Fibroblast of skin of scalp (primary cell): ENCODE measurements at places on chromosomes 3 and 15.

- DNase-seq, result peak; percentile 1
Observed at GRCh38 chr3:109050591-109051167, 67.3 kb downstream of the MORC1 start.

GRCh38 chr15:93341164-93341563 is 252.2 kb upstream of the RGMA start:
- DNase-seq, result no peak

DNA sequence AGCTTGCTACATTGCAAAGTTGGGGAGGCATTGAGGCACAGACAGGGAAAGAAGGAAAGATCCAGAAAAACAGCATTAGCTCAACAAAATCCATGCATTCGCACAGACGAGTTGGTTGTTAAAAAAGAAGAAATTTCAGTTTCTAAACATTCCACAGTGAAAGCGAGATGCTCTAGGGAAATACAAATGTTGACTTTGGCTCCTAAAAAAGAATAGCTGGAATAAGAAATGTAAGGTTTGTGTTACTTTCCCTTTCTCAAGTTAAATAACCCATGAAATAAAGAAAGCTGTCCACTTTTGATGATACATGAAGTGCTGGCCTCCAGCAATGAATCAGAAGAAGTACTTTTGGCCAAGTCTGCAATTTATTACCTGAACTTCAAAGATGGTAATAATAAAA is 465.1 kb downstream of the ERC2 start:
- DNase-seq, result peak; percentile 21

DNA sequence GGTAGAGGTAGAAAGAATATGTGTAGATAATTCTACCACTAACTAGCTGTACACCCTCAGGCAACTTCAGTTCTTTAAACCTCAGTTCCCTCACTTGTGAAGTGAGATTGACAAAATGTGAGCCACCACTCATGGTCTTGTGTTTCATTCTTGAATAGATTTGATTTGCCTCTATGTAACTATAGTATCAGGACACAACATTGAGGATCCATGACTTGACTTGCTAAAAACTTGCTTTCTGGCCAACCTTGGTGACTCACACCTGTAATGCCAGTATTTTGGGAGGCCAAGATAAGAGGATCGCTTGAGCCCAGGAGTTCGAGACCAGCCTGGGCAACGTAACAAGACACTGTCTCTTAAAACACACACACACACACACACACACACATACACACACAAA is 115.8 kb upstream of the FLNB start:
- DNase-seq, result peak; percentile 29

- no peak for DNase-seq
Observed at GRCh38 chr3:13124631-13125030, 51.4 kb upstream of the IQSEC1 start.

GRCh38 chr3:36933540-36934296 is 11.1 kb downstream of the TRANK1 start:
- no peak for DNase-seq

DNA sequence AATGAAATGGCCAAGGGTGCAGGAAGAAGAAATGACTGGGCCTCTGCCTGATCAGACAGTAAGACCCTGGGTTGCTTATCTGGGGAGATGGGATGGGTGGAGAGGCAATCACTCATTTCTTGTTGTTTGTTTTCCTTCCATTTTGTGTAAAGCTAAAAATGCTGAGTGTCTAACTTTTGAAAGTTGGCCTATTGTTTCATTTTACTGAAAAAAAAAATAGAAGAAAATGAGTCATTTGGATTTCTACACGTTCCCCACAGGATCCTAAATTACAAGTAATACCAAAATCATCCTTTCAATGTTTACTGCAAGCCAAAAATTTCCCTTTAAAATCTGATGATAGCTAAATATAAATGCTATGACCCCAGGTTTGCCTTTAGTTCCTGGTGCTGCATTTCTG is 30.6 kb downstream of the PTX3 start:
- peak; percentile 46 for DNase-seq

DNA sequence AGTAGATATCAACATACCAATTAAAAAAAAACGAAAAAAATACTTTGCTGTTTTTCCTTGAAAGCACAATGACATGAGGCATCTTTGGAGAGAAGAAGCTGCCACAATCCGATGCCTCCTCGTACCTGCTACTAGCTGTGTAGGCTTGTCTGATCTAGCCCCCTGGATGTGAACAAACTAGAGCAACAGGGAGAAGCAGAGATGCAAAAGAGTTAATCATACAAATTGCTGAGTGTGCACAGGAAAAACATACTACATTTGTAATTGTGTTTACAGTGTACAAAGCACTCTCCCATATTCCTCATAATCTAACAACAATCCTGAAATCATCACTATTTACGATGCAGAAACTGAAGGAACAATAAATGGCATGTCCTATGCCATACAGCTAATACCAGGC is 227.0 kb upstream of the CTNNB1 start:
- DNase-seq, result no peak

DNA sequence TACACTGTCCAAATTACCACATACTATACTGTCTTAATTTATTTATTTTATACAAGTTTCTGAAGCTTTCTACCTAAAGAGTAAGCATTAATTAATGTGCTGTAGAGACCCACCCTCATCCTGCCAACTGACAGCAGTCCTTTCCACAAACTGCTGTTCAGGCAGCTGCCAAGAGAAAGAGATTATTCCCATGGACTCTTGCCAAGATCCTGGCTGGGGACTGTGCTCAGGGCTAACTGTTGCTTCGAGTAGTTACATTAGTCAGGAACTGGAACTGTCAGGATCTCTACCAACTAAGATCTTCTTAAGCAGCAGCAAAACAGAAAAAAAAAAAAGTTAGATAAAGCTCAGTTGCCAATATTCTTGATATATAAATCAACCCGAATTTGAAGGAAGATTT is 398.8 kb downstream of the MECOM start:
- DNase-seq, result peak; percentile 50

GRCh38 chr3:52195291-52195597 is 2.7 kb upstream of the ALAS1 start:
- no peak for DNase-seq

- no peak for DNase-seq
Observed at GRCh38 chr3:128911911-128912310, 32.5 kb downstream of the ACAD9 start.

DNA sequence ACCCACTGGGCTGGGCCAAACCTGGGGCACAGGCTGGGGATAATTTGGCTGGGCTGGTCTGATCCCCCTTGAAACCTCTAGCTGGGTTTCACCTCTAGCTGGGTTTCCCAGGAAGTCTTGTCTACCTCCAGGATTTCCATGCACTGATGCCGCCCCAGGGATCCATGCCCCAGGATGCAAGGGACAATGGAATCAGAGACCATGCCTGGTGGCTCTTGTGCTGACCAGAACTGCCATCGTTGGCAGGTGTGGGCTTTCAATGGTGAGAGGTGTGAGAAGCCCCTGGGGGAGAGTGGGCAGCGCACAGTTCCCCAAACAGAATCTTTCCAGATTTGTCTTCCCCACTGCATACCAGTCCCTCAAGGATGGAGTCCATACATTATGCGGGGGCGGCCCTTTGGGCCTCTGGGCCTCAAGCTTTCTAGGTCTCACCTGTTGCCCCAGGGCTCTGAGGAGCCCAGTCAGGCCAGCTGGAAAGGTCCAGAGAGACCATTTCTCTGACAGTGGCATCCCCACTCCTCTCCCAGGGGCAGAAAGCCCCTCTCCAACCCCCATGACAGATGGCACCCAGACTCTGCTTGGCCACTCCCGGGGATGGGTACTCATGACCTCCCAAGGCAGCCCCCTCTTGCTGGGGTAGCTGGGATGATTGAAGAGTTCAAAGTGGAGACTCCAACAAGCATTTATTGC is 35.4 kb downstream of the EPHB3 start:
- DNase-seq, result no peak

- DNase-seq, result peak; percentile 7
Observed at GRCh38 chr3:35665390-35666055, 26.2 kb downstream of the ARPP21 start.

- DNase-seq, result peak; percentile 49
Observed at GRCh38 chr3:172550347-172550943, 27.2 kb upstream of the TNFSF10 start.

DNA sequence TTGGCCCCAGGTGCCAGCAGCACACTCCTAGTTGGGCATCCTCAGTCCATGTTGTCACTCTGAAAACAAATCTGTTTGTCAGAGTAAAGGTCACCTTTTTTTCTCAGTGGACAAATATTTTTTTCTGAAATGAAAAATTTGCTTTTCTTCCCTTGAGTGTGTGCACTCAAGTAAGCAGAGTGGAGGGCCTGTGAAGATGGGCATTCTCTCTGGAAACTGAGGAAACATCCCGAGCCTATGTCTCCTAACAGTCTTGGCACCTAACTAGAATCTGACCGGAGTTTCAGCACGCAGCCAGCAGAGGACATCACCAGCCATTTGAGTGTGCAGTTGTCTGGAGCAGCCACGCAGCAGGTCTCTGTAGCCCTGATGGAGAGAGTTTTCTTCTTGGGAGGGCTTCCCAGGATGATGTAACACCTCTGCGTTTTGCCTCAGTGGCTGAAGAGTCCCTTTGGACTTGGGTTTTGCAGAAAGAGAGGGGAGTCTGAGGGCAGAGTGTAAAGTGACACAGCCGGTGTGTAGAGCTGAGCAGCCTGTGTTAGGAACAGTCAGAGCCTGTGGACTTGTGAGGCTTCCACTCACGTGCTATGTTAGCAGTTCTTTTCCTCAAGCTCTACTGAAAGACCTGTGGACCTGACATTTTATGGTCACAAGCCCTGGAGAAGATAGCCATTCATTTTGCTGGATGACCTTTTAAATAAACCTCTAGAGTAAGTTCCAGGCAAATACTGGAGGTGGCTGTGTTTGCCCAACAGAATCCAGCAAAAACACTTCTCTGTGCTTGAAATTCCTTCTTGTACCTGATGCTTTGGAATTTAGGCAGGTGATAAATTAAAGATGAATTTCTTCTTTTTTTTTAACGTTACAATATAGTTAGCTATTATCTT is 51.6 kb downstream of the ABHD2 start:
- DNase-seq, result peak; percentile 62

GRCh38 chr3:143089965-143090364 is 29.6 kb upstream of the CHST2 start:
- DNase-seq, result no peak

DNA sequence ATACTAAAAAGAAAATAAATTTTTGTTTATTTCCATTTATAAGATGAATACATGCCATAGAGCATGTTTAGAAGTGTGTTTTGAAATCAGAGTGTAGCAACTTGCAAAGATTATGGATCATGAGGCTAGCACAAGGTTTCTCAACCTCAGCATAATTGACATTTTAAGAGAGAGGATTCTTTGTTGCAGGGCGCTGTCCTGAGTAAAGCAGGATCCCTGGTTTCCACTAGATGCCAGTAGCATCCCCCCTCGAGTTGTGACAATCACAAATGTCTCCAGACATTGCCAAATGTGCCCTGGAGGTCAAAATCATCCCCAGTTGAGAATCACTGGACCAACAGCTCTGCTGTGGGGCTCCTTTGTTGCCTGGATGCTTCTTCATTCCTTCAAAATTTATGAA is 128.5 kb upstream of the RBMS3 start:
- DNase-seq, result no peak

- no peak for DNase-seq
Observed at GRCh38 chr3:33103480-33103879, 6.5 kb upstream of the GLB1 start.

GRCh38 chr15:48584090-48584811 is 61.3 kb downstream of the FBN1 start:
- DNase-seq, result no peak

- DNase-seq, result no peak
Observed at GRCh38 chr3:161050935-161051334, 54.2 kb downstream of the B3GALNT1 start.
